NCI-H748 treated with DMSO at 0.1 percent for 48 hours (cell line): ENCODE measurements at places on chromosomes 13 and 19.

- DNase-seq, result no peak
These were observed 66.8 kb downstream of the STK24 start for GRCh38 chr13:98510156-98510509.

DNA sequence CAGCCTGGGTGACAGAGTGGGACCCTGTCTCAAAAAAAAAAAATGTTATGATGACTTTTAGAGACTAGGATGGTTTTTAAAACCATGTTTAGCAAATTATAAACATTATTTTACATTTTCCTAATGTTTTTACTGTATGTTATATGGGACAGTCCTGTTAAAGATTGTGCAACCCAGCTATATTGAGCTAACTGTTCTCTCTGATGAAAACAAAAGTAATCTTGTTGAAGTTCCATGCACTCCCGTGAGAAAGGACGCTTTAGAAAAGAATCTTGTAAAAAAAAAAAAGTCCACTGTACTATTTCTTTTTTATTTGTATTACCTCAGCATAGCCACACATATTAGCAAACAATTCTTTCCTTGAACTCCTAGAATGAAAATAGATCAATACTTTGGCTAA is 451.2 kb downstream of the DCT start:
- no peak for DNase-seq

GRCh38 chr19:1318678-1319471 is 33.2 kb downstream of the EFNA2 start:
- no peak for DNase-seq

DNA sequence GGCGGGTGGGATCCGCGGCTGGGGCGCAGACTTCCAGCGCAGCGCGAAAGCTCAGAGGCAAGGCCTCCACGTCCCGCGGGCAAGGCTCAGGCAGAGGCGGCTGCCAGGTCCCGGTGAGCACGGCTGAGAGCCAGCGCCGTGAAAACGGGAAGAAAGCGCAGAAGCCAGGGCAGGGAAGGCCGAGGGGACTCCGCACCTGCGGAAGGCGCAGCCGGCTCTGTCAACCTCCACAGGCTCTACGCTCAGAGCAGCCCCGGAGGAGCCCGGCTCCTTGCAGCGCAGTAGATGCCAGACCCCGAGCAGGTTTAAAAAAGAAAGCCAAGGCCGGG is 131.0 kb downstream of the RNF17 start:
- DNase-seq, result no peak

DNA sequence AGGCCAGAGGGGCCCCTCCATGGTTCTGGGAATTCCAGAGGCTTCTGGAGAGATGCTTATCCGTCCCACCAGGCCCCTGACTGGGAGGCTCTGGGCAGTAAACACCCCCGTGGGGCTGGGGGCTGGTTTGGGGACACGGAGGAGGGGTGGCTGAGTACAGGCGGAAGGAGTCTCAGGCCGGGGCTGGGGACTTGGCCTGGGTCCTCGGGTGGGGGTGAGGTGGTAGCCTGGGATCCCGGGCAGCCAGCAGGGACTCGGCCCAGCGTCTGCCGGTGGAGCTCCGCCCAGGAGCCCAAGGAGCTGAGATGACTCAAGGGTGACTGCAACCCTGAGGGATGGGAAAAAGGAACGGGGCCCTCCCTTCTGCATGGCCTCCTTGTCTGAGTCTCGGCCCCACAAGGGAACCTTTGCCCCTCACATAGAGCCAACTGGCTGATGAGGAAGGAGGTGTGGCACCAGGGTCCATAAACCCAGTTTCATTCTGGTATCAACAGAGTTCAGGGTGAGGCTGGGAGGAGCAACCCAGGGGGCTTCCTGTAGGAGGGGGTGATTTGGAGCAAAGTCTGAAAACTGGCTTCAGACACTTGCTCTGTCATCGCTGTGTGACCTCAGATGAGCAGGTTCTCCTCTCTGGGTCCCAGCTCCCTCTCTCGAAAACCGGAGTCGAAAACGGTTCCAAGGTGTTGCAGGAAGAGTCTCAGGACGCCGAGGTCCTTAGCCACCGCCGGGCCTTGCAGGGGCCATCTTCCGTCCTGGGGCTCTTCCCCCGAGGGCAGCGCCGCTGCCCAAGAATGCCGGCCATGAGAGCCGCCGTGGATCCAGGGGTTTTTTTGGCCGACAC is 809 bp downstream of the MISP start:
- DNase-seq, result no peak

DNA sequence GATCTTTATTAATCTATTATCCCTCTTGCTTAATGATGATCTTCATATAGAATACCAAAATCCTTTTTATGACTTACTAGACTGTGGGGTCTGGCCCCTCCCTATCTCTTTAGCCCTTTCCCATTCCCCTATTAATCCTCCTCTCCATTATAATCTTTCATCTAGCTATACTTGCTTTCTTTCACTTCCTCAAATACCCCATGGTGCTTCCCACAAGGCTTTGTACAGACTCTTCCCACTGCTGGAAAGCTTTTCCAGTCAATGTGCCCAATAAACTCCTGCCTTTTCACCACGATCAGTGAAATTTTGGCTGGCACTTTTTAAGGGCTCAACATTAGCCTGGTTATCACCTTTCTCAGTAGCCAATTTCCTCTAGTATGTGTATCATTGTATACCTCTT is 3.2 kb upstream of the EBPL start:
- no peak for DNase-seq

DNA sequence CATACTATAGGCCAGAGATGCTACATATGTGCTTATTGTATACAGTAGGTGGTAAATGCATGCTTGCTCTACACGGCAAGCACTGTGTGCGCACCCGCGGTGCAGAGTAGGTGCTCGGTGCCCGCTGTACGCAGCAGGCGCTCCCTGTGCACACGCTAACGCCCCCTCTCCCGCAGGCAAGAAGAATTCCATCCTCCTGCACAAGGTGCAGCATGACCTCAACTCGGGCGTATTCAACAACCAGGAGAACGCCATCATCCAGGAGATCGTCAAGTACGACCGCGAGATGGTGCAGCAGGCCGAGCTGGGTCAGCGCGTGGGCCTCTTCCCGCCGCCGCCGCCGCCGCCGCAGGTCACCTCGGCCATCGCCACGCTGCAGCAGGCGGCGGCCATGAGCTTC is 17.7 kb downstream of the POLRMT start:
- DNase-seq, result no peak

- DNase-seq, result no peak
These were observed 71.6 kb upstream of the TM9SF2 start for GRCh38 chr13:99429670-99430069.

DNA sequence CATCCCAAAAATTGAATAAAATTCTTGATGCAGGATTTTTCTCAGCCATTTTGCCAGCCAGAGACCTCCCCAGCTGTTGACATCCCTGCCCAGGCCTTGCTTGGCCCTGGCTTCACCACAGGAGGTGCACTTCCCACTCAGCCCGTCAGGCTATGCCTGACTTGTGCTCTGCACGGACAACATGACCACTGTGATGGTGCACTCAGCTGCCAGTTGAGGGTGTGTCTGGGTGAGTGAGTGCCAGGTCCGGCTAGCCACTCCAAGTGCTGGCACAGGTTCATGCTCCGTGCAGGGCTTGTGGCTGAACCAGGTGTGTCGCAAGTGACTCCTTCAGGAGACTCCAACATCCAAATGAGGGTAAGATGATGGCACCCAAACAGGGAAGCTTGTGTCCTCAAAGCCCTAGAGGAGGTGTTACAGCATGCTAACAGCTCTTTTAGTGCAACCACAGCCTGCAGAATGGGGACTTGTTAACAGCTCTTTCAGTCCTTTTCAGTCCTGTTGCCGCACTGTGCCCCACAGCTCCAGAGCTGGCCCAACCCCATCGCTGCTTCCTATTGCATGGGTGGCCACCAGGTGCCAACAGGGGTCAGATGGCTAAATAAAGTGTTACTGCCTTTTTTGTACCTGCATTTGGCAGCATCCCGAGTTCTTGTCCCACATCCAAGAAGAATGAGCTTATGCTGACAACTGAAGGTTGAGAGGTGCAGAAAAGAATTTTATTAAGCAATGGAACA is 380.7 kb downstream of the SLITRK5 start:
- DNase-seq, result no peak

GRCh38 chr19:10245189-10245939 is 6.7 kb upstream of the MRPL4 start:
- no peak for DNase-seq

GRCh38 chr19:12933287-12934072 is at the start of gene FARSA:
Gene FARSA (minus strand): TSS chr19:12933711. CDS start chr19:12933696, 15 bp downstream.
- peak; percentile 53 for DNase-seq

GRCh38 chr19:42212886-42213285 is 4.6 kb downstream of the DEDD2 start:
- DNase-seq, result no peak

- no peak for DNase-seq
These were observed 746.9 kb upstream of the PCDH9 start for GRCh38 chr13:67977066-67977465.

DNA sequence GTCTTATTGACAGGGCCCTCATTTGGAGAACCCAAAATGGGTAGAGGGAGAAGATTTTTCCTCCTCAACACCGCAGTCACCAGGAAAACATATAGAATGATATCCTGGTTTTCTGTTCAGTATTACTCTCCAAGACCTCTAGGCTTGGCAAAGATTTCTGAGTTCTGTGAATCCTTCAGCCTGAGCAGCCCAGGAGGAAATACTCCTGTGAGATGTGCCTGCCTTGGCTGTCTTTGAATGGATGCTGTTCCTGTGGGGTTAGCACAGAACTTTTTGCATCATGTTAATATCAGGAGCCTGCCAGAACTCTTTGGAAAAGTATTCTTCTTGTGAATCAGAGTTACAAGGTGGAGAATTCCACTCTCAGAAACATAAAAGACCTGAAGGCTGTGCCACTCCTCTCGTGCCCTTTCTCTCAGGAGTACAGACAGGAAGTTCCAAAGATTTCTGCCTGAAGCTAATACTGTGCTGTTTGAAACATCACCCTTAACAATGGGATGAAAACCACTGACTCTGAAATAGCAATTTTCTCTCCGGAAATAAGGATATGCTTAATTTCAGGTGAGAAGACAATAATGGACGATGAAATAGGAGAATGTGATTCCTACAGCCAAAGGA is 520.1 kb upstream of the NBEA start:
- DNase-seq, result no peak

GRCh38 chr13:79386125-79386826 is 19.8 kb downstream of the RBM26 start:
- no peak for DNase-seq

DNA sequence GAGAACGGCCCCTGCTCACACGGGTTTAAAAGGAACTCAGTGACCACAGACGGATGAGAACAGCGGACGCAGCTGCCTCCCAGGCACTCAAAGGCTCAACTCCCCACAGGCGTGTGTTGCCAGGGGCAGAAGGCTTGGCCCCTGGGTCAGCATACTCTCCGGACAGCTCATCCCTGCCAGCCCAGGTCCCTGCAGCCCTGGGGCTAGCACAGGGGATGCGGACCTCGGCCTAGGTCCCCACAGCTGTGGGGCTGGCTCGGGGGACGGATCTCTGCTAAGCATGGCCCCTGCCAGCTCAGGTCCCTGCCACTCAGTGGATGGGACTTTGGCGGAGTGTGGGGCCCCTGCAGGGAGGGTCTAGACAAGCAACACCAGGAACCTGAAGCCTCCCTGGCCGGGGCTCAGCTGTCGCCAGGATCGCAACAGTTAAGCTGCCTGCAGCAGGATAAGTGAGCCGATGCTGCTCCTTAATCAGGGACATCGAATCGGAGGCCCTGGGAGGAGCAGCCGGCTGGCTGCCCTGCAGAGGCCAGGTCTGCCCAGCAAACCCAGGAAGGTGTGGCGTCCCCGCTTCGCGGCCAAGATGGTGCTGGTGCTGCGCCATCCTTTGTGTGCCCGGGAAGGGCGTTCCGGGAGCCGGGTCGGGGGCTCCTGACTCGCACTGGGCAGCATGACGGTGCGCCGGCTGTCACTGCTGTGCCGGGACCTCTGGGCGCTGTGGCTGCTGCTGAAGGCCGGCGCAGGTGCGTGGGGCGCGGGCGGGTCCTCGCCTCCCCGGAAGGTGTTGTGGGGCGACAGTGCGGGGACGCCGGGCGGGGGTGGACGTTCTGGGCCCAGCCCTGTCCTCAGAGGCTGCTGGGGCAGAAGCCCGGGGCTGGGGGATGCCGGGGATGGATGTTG is 32.5 kb downstream of the MCF2L start:
- peak; percentile 43 for DNase-seq

DNA sequence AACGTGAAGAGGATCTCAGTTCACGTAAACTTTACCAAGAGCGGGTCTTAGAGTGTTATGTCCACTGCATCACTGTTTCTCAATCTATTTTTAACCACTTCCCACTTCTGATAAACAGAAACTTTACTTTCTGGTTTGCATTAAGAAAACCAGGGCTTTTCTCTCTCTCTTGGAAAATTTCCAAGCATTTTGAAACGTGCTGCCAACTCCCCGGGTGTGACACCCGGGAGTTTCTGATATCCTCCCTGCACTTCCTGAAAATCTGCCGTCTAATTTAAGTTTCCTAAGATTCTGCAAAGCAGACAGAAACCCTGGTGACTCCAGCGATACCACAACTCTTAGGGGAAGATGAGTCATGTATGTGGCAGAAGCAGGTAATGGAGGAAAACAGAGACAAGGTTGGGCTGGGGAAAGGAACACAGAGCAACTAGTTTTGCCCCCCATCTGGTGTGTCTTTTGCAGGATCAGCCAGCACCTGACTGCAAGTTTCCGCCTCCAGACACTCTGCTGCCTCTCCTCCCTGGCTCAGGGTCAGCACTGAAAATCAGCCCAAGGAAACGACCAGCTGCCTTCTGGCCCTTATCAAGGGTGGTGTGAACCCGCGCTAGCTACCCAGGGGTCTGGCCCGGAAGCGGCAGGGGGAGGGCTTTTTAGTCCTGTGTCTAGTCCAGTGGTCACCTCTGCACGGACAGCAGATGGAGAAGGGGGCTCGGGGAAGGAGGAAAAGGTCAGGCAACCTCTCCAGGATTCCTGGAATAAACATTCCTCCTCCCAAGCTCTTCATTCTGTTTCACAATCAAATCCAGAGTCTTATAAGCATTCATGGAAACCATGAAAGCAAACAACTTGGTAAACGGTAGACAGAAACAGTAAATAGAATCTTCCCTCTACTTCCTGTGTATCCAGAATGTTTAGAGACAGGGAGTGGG is 11.3 kb upstream of the FFAR2 start:
- DNase-seq, result no peak

GRCh38 chr13:26380930-26381329 is 127.0 kb downstream of the CDK8 start:
- DNase-seq, result no peak

DNA sequence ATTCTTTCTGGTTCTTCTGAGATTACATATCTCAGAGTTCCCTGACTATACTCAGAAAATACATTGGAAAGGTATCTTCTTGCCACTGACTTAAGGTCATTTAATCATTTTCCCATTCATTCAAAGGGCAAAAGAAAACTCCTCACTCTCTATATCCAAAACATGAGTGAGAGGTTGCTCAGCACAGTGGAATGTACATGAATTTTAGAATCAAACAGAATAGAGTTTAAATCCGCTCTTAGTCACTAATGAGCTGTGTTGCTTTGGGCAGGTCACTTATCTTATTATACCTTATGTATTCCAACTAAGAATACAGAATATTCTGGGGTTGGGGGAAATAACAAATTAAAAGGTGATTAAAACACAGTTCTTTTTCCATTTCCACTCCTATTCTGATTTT is 452.6 kb upstream of the KLF12 start:
- no peak for DNase-seq
